ENCODE measurements at places on chromosomes 11 and 22. TPM values are rescaled to one million over a fixed set of nuclear protein-coding genes. Genes with fewer than 3 reads are reported as not detected.

- H3K4me3 ChIP-seq: no peak overlapping the region
- no peaks in the 10 kb centered on the region for H3K27me3 ChIP-seq
- H3K36me3 ChIP-seq: no peaks in the 10 kb centered on the region
- peak; percentile 83 for DNase-seq
These were observed 18.4 kb downstream of the SELENOO start for GRCh38 chr22:50218996-50219727.

- DNase-seq: no peak
- no peaks in the 10 kb centered on the region for H3K36me3 ChIP-seq
- no peaks in the 10 kb centered on the region for H3K4me1 ChIP-seq
- H3K4me3 ChIP-seq: no peak overlapping the region
These were observed 4.3 kb downstream of the TP53AIP1 start for GRCh38 chr11:128938156-128938885.

- no peaks in the 10 kb centered on the region for H3K36me3 ChIP-seq
- H3K4me3 ChIP-seq: no peak overlapping the region
- peaks cover 6% of the 10 kb centered on the region for H3K27me3 ChIP-seq
- H3K4me1 ChIP-seq: peaks cover 9% of the 10 kb centered on the region
These were observed 43.1 kb upstream of the LINC01488 start for GRCh38 chr11:69438286-69438920.

- H3K4me3 ChIP-seq: no peak overlapping the region
- peak; percentile 50 for DNase-seq
- peaks cover 22% of the 10 kb centered on the region for H3K4me1 ChIP-seq
- H3K27ac ChIP-seq: peak overlapping the region; percentile 57
These were observed 26.4 kb downstream of the AMOTL1 start for GRCh38 chr11:94794287-94795168.

- no peak for DNase-seq
- H3K4me3 ChIP-seq: no peak overlapping the region
- peaks cover 94% of the 10 kb centered on the region for H3K4me1 ChIP-seq
- H3K27me3 ChIP-seq: no peaks in the 10 kb centered on the region
- H3K27ac ChIP-seq: peak overlapping the region; percentile 91
These were observed 74.5 kb upstream of the ARFGAP3 start for GRCh38 chr22:42931421-42932196.

GRCh38 chr11:117871160-117871559, 5.3 kb downstream of the FXYD6 start:
- DNase-seq: no peak
- H3K36me3 ChIP-seq: no peaks in the 10 kb centered on the region

- H3K27ac ChIP-seq: no peak overlapping the region
- H3K36me3 ChIP-seq: no peaks in the 10 kb centered on the region
- peaks cover 9% of the 10 kb centered on the region for H3K4me1 ChIP-seq
- H3K27me3 ChIP-seq: no peaks in the 10 kb centered on the region
These were observed 2.9 kb upstream of the FOSL1 start for GRCh38 chr11:65903068-65903481.

DNA sequence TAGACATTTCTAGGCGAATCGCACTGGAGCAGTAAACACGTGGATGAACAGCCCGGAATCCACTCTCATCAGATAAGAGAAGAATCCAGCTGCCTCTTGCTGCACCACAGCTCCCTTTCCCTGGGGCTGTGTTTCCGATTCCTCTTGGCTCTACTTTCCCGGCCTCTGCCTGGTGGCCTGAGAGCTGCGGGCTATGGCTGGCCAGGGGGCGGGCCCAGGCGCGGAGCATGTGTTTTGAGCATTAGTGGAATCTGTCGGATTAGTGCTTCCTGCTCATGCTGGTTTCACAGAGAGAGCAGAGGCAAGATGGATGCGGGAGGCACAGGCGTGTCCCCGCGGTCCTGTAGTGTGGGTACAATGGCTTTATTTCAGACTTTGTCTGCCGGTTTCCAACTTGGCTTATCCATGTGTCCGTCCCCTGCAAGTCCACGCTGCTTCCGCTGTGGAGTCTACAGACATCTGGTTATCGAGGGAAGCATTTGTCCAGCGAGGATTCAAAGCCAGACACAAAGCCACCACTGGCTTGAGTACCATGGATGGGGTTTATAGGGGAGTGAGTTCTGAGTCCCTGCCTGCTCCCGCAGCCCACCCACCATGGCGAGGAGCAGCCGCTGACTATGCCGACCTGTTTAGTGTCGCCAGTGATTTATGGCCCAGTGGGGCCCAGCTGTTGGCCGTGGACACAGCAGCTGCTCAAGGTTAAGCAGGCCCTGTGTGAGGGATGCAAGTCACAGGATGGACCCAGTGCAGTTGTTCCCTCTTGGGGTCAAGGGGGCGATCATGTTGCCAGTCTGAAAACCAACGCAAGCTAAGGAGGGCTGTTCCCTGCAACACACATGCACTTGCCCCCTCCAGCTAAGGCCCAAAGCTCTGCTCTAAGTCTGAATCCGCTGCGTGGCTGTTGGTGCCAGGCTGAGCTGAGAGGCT, 43.3 kb upstream of the EP300 start:
- peak overlapping the region; percentile 2 for H3K27ac ChIP-seq
- H3K36me3 ChIP-seq: no peaks in the 10 kb centered on the region
- DNase-seq: peak; percentile 81
- no peaks in the 10 kb centered on the region for H3K4me1 ChIP-seq
- H3K27me3 ChIP-seq: no peaks in the 10 kb centered on the region

GRCh38 chr11:118374729-118375128, 15.3 kb downstream of the UBE4A start:
- H3K27me3 ChIP-seq: no peaks in the 10 kb centered on the region
- no peaks in the 10 kb centered on the region for H3K4me1 ChIP-seq
- no peaks in the 10 kb centered on the region for H3K36me3 ChIP-seq
- H3K4me3 ChIP-seq: no peak overlapping the region

GRCh38 chr11:77204754-77205466, 76.9 kb downstream of the MYO7A start:
- no peaks in the 10 kb centered on the region for H3K27me3 ChIP-seq
- DNase-seq: no peak
- H3K36me3 ChIP-seq: no peaks in the 10 kb centered on the region
- H3K4me1 ChIP-seq: no peaks in the 10 kb centered on the region

- no peaks in the 10 kb centered on the region for H3K36me3 ChIP-seq
- no peaks in the 10 kb centered on the region for H3K27me3 ChIP-seq
- H3K4me3 ChIP-seq: no peak overlapping the region
- H3K4me1 ChIP-seq: no peaks in the 10 kb centered on the region
- DNase-seq: no peak
These were observed 267.3 kb downstream of the DLG2 start for GRCh38 chr11:85359859-85360258.

DNA sequence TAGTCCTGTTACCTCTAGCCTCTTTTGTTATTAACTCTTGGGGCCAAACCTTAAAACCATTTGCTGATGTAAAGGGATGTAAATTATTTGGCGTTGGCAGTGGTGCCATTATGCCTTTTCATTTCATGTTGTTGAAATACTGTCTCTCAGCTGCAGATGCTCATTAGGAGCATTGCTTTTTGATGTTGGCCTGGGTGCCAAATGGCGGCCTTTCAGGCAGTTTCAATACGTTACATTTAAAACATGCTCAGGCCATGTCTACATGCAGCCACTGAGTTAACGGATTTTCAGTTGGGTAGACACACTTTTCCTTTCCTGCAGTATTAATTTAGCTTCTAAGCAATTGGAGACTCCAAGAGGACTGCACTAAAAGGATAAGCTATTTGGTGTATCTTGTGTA, 5.3 kb downstream of the NCAM1 start:
- H3K36me3 ChIP-seq: no peaks in the 10 kb centered on the region
- no peak overlapping the region for H3K27ac ChIP-seq
- no peak for DNase-seq
- no peak overlapping the region for H3K4me3 ChIP-seq
- H3K4me1 ChIP-seq: peaks cover 20% of the 10 kb centered on the region

GRCh38 chr11:67544616-67545242, 21.5 kb upstream of the CABP2 start:
- no peak for DNase-seq
- H3K27ac ChIP-seq: no peak overlapping the region
- H3K4me1 ChIP-seq: no peaks in the 10 kb centered on the region
- H3K36me3 ChIP-seq: no peaks in the 10 kb centered on the region
- H3K4me3 ChIP-seq: no peak overlapping the region

DNA sequence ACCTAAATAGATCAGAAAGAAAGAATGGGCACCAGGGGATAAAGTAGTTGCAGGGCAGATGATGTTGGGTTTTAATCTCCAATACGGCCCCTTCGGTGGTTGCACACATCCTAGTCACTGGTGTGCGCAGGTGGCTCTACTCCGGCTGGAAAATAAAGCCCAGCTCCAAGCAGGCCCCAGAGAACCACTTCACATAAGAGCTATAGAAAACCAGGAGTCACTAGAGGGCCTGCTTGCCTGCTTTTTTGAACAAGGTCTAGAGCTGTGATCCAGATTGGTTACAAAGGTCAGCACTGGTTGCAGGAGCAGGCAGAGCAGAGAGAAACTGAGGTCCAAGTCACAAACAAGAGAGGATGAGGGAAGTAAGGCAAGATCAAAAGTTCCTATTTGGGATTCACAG, 41.5 kb upstream of the MS4A8 start:
- H3K4me1 ChIP-seq: no peaks in the 10 kb centered on the region
- peak; percentile 29 for DNase-seq
- no peaks in the 10 kb centered on the region for H3K27me3 ChIP-seq
- H3K27ac ChIP-seq: peak overlapping the region; percentile 70
- no peaks in the 10 kb centered on the region for H3K36me3 ChIP-seq

GRCh38 chr11:110182886-110183285, 89.7 kb downstream of the ZC3H12C start:
- H3K4me1 ChIP-seq: no peaks in the 10 kb centered on the region
- no peaks in the 10 kb centered on the region for H3K36me3 ChIP-seq
- no peak overlapping the region for H3K4me3 ChIP-seq
- no peaks in the 10 kb centered on the region for H3K27me3 ChIP-seq

DNA sequence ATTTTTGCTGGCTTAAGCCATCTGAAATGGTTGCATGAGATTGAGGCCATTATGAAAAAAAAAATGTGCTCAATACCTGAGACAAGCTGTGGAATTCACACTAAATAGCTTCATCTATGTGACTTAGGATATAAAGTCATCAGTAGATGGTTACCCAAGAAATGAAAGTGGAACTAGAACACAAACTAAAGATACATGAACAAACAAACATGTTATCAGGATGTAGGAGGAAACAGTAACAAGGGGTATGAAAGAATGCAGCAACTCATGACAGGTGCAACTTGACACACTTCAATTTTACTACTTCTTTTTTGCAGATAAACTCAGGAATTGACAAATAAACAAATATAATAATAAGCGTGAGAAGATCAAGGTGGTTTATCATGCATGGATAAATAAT, 155.0 kb downstream of the WT1 start:
- DNase-seq: no peak
- no peak overlapping the region for H3K4me3 ChIP-seq

- no peak for DNase-seq
- H3K4me1 ChIP-seq: no peaks in the 10 kb centered on the region
- no peaks in the 10 kb centered on the region for H3K36me3 ChIP-seq
These were observed 435.1 kb upstream of the CCDC90B start for GRCh38 chr11:83721263-83721662.

GRCh38 chr11:115420505-115420904, 83.7 kb downstream of the CADM1 start:
- no peaks in the 10 kb centered on the region for H3K4me1 ChIP-seq
- H3K27me3 ChIP-seq: no peaks in the 10 kb centered on the region
- no peak overlapping the region for H3K4me3 ChIP-seq
- no peak for DNase-seq

GRCh38 chr11:64035576-64035975, at the start of gene FLRT1:
Gene FLRT1, plus strand, starts transcription at chr11:64035931. Its CDS starts 80,337 bp downstream, at chr11:64116268.
- DNase-seq: no peak
- H3K36me3 ChIP-seq: no peaks in the 10 kb centered on the region
- H3K4me3 ChIP-seq: peak within 1 kb of the TSS; percentile 24
- no peak within 1 kb of the TSS for H3K27ac ChIP-seq

DNA sequence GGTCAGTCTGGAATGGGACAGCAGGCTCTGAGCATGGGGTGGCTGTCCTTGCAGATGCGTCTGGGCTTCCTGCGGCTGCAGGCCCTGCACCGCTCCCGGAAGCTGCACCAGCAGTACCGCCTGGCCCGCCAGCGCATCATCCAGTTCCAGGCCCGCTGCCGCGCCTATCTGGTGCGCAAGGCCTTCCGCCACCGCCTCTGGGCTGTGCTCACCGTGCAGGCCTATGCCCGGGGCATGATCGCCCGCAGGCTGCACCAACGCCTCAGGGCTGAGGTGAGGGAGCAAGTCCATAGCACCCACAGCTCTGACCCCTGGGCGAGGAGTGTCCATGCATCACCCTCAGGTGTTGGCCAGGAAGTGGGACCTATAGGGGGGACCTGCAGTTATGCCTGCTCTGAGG, 51.6 kb downstream of the MYO7A start:
- no peak overlapping the region for H3K27ac ChIP-seq
- no peaks in the 10 kb centered on the region for H3K27me3 ChIP-seq
- no peak overlapping the region for H3K4me3 ChIP-seq
- DNase-seq: no peak
- H3K4me1 ChIP-seq: peaks cover 8% of the 10 kb centered on the region
- peaks cover 11% of the 10 kb centered on the region for H3K36me3 ChIP-seq

GRCh38 chr11:110962921-110963320, 250.7 kb upstream of the ARHGAP20 start:
- DNase-seq: no peak
- H3K36me3 ChIP-seq: no peaks in the 10 kb centered on the region
- H3K4me1 ChIP-seq: no peaks in the 10 kb centered on the region
- H3K27me3 ChIP-seq: no peaks in the 10 kb centered on the region
- no peak overlapping the region for H3K4me3 ChIP-seq

GRCh38 chr22:23001463-23001862, 68.9 kb upstream of the GNAZ start:
- H3K36me3 ChIP-seq: no peaks in the 10 kb centered on the region
- no peak for DNase-seq
- no peak overlapping the region for H3K4me3 ChIP-seq
- H3K27ac ChIP-seq: no peak overlapping the region
- H3K27me3 ChIP-seq: no peaks in the 10 kb centered on the region

GRCh38 chr11:134541951-134542350, 129.9 kb upstream of the B3GAT1 start:
- no peak for DNase-seq
- H3K4me1 ChIP-seq: no peaks in the 10 kb centered on the region
- H3K4me3 ChIP-seq: no peak overlapping the region
- H3K27ac ChIP-seq: no peak overlapping the region

- DNase-seq: peak; percentile 90
- no peaks in the 10 kb centered on the region for H3K27me3 ChIP-seq
- no peak overlapping the region for H3K4me3 ChIP-seq
These were observed 27.9 kb upstream of the ABCC8 start for GRCh38 chr11:17504330-17505107.

- H3K27me3 ChIP-seq: no peaks in the 10 kb centered on the region
These were observed 29.0 kb upstream of the CREB3L1 start for GRCh38 chr11:46248289-46249102.

GRCh38 chr22:39923696-39924095, 22.8 kb downstream of the GRAP2 start:
- DNase-seq: no peak
- no peak overlapping the region for H3K4me3 ChIP-seq
- H3K36me3 ChIP-seq: no peaks in the 10 kb centered on the region
- no peak overlapping the region for H3K27ac ChIP-seq

UNC93B1 gene
- total RNA-seq: 98.9 TPM

CAPN5 gene
- 11.7 TPM for total RNA-seq

NXPE2 gene
- not detected for total RNA-seq

HTR3B gene
- not detected for total RNA-seq

ADAMTS15 gene
- total RNA-seq: 11.8 TPM

INS gene
- not detected for total RNA-seq

CTSF gene
- total RNA-seq: 10.8 TPM

SCGB1C1 gene
- not detected for total RNA-seq

ZW10 gene
- total RNA-seq: 14.1 TPM

LIF gene
- 10.7 TPM for total RNA-seq

CFL1 gene
- total RNA-seq: 1,162 TPM
